ENCODE measurements at places on chromosomes 1 and 21.

GRCh38 chr21:45175326-45176095, 101.1 kb downstream of the ADARB1 start:
- H3K36me3 ChIP-seq: no peaks in the 10 kb centered on the region
- no peak overlapping the region for H3K27ac ChIP-seq
- no peaks in the 10 kb centered on the region for H3K4me1 ChIP-seq
- H3K27me3 ChIP-seq: no peaks in the 10 kb centered on the region
- H3K4me3 ChIP-seq: no peak overlapping the region
- no peak for DNase-seq

GRCh38 chr1:225587310-225587709, 65.6 kb downstream of the ENAH start:
- no peaks in the 10 kb centered on the region for H3K4me1 ChIP-seq
- no peak for DNase-seq
- no peaks in the 10 kb centered on the region for H3K36me3 ChIP-seq
- H3K27me3 ChIP-seq: no peaks in the 10 kb centered on the region
- H3K27ac ChIP-seq: no peak overlapping the region

GRCh38 chr1:68116643-68117235, 66.3 kb upstream of the DIRAS3 start:
- peaks cover 19% of the 10 kb centered on the region for H3K4me1 ChIP-seq
- H3K27ac ChIP-seq: no peak overlapping the region
- no peak overlapping the region for H3K4me3 ChIP-seq
- no peak for DNase-seq
- no peaks in the 10 kb centered on the region for H3K27me3 ChIP-seq

- no peak overlapping the region for H3K4me3 ChIP-seq
- no peak for DNase-seq
- no peak overlapping the region for H3K27ac ChIP-seq
- H3K4me1 ChIP-seq: peaks cover 9% of the 10 kb centered on the region
These were observed 70.7 kb upstream of the SYT6 start for GRCh38 chr1:114224196-114224907.
